AG08395 (cell line): ENCODE measurements at places on chromosomes 5 and 9.

GRCh38 chr5:54741711-54742110 is 224.2 kb downstream of the SNX18 start:
- no peak for DNase-seq

- peak; percentile 31 for DNase-seq
These were observed 417 bp downstream of the SRD5A1 start for GRCh38 chr5:6633469-6634245.

GRCh38 chr9:94865582-94866452 is 139.3 kb downstream of the AOPEP start:
- DNase-seq = no peak

- DNase-seq = peak; percentile 62
These were observed 28.8 kb downstream of the FRMD3 start for GRCh38 chr9:83509402-83509801.

DNA sequence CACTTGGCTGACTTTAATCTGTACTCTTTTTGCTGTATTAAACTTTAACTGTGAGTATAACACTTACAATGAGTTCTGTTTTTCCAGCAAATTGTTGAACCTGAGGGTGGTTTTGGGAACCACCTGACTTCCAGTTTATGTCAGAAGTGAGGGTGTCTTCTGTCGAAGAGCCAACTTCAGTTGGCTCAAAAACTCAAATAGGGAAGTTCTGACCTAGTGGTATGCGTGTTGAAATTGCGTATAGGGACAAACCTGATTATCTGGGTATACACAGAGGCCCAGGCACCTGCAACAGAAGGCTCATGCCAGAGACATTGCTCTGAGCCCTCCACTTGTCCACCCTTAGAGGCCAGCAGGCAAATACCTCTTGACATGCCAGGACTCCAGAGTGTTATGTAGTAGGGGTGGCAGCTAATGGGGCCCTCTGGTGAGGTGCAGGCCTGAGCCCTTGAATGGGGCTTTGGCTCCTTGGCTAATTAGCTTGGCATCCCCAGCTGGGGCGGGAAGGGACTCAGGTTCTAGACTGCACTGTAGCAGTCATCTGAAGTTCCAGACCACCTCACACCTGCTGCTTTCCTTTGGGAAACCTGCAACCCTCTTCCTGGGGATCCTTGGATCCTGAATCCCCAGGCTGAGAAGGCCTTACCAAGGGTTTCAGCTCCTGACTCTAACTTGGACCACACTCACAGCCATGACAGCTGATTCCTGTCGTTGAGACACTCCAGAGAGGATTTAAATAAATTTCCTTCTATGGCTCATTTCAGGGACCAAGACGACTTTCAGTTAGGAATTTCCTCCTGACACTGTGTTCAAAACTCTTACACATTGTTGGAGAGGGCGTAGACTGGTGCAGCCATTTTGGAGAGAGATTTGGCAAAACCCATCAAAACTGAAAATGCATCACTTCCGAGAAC is 189.6 kb downstream of the HSPA4 start:
- DNase-seq = no peak

- no peak for DNase-seq
These were observed 442.6 kb downstream of the MAT2B start for GRCh38 chr5:163947848-163948666.

- no peak for DNase-seq
These were observed 37.5 kb downstream of the SLC28A3 start for GRCh38 chr9:84303061-84303460.

DNA sequence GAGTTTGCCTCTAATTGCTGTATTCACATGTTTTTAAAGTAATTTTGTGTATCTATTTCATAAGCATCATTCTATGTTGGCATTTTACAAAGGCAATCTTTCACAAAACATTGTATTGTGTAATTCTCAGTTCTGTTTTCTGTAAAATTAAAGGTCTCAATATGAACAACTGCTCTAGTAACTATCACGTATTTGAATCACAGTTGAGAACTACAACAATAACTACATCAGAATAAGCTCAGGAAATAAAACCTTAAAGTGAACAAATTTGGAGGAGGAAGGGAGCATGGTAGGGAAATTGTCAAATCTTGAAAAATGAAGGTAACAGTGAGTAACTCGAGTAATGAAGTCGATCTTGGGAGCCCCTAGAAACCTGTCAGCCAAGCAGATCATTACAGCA is 22.5 kb upstream of the CAMK4 start:
- DNase-seq = no peak

DNA sequence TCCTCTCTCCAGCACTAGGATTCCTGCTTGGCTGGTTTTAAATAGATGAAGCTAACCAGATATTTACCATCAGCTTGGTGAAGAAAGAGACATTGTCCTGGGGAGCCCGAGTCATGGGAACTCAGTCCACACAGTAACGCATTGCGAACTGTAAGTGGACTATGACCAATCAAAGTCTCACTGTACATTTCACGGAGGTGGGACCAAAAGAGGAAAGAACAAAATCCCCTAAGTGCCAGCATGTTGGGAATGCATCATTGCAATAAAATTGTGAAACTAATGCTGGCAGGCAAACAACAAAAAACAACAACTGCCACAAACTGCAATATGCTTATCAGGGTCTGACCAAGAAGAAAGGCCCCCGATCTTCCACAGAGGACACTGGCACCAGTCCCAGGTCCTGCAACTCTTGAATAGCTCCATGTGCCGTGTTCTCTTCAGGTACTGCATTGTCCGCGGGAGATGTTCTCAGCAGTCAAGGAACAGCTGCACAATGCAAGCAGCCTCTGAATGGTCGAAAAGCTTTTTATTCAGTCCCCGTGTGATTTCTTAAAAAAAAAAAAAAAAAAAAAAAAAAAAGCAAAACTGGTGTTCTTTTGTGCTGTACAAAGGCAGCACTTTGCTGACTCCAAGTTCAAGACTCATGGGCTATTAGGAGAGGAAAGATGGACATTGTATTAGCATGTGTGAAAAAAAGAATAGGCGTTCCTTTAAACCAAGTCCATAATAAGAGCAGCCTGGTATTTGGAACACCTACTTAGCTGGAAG is 38.1 kb downstream of the SEMA6A start:
- DNase-seq = no peak

- DNase-seq = peak; percentile 65
These were observed 77.9 kb downstream of the FNBP1 start for GRCh38 chr9:129964901-129965734.

DNA sequence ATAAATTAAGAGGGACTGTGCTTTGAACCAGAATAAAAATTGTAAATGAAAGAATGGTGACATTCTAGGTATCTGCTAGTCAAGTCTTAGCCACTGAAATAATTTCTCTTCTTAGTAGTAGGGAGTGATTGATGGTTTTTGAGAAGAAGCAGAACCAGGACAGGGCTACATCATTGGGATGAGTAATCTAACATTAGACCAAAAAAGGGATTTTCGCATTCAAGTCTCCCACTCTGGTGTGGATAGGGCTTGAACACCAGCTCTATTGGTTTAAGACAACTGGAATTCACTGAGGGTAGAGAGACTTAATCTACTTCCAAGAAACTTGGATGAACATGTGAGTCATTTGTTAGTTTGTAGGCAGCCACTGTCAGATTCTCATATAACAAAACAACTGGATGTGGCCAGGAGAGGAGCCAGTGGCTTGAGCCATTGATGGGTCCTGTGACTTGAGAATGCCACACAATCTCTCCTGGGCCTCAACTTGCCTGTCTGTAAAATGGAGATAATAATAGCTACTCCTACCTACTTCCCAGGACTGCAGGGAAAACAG is 16.6 kb downstream of the FAT2 start:
- no peak for DNase-seq

DNA sequence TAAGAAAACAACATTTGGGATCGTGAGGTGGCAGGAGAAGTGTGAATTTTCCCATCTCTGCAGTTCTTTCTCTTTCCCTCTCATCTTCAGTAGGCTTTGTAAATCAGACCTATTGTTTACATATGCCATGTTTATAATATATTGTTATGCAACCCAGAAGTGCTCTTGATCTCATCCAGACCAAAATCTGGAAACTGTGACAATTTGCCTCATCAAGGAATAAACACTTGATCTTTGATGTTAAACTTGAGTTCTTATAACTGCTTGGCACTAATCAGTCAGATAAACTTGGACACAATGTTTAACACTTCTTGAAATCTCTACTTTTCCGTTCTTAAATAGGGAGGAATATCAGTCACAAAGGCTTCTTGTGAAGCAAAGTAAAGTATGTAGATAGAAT is 384.7 kb downstream of the DMRT2 start:
- DNase-seq = no peak

GRCh38 chr5:57626703-57627102 is 144.1 kb upstream of the ACTBL2 start:
- no peak for DNase-seq

DNA sequence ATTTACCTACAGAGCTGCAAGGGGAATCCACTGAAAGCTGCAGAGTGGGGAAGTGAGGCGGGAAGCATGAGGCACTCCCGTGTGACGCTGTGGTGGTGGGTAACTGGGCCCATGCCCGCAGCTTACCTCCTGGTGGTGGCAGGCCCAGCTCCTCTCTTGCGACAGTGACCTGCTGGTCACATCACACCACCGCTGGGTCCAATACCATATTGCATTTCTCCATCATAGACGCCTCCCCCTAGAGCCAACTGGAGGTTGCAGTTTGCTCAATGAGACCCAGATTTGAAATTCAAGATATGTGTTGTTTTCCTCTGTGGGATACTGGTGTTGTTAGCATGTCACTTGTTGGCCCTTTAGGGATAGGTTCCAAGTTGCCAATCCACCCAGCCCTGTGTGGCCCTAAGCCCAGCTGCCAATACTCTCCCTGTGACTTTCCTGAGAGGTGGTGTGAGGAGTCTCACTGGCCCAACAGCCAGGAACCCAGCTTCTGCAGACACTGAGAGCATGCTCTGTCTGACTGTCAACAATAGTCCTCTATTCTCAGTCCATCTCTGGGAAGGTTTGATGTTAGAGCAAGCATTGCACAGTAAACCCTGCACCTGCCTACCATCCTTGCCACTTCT is 428.3 kb downstream of the GADD45G start:
- no peak for DNase-seq

DNA sequence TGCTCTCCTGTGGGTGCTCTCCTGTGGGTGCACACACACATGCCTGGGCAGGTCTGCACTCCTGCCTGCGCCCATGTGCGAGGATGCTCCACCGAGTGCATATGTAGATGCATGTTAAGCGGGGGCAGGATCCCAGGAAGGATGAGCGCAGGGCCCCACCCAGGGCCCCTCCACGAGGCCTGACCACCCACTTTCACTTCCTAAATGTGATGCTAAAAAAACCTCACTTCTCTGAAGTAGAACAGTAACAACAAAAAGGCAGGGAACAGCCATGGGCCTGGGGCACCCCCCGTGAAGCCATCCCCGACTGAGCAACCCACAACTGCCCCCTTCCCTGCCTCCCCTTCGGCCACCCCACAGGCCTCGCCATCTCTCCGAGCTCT is 48.2 kb upstream of the SARDH start:
- DNase-seq = no peak

DNA sequence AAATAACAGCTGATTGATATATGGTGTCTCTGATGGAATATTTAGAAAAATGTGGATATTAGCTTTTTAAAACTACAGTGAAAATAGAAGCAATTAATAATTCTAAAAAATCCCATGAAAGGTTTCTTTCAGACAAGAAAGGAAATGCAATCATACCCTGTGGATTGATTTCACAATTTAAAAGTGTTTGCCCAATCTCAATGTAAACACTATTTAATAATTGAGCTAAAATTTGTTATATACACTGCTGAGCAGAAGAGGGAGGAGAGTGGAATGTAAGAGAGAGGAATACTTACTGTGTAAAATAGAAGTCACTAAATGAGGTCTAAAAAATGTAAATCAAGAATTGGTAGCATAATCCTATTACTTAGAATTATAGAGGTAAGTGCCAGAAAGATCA is 76.9 kb downstream of the FEM1C start:
- DNase-seq = no peak

GRCh38 chr5:79513308-79513703 is 628 bp downstream of the HOMER1 start:
- peak; percentile 17 for DNase-seq

GRCh38 chr5:148615644-148616275 is 38.6 kb downstream of the HTR4 start:
- no peak for DNase-seq

GRCh38 chr5:89542736-89543135 is 659.8 kb upstream of the MEF2C start:
- no peak for DNase-seq

DNA sequence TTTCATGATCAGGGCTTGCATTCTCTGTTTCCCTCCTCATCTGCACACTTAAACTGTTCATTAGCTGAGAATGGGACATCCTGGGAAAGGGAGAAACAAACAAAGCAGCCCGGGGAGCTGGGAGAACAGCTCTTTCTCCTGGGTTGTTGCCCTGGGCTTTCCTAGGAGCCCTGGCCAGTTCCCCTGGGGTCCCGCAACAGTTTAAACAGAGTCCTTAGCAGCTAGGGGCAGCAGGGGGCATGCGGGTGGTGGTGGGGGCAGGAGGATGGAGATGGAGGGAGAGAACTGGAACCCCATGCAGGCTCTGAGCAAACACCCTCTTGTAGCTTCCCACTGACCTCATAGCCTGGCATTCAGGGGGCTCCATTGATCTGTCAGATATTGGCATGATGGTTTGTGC is 209.1 kb upstream of the TBCA start:
- no peak for DNase-seq

- DNase-seq = no peak
These were observed 26.1 kb downstream of the AP3B1 start for GRCh38 chr5:78268356-78268755.

DNA sequence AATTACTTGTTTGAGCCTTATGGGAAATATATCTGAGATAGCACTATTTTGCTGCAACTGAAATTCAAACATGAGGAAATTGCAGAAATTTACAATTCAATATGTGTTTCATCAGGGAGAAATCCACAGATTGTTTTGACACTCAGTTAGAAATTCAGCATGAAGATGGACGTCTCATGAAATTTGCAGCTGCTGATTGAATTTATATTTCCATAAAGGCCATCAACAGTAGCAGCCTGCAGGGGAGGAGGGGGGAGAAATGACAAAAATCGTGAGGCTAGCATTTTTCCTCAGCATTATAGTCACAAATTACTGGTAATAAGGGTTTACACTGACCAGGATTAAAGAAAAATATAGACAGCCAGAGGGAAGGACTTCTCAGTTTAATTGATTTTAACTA is 81.0 kb downstream of the NDUFAF2 start:
- DNase-seq = no peak

GRCh38 chr9:95667789-95668188 is 151.0 kb upstream of the PTCH1 start:
- no peak for DNase-seq

- DNase-seq = no peak
These were observed 356.0 kb upstream of the ISL1 start for GRCh38 chr5:51027271-51027670.

GRCh38 chr5:66467564-66467963 is 128.6 kb upstream of the MAST4 start:
- DNase-seq = no peak

- DNase-seq = no peak
These were observed 87.0 kb upstream of the TLE1 start for GRCh38 chr9:81776390-81776789.

GRCh38 chr5:73844165-73844564 is 218.2 kb downstream of the ARHGEF28 start:
- no peak for DNase-seq

GRCh38 chr5:19751326-19751725 is 236.7 kb downstream of the CDH18 start:
- no peak for DNase-seq
